ENCODE measurements at places on chromosomes 2 and 18.

DNA sequence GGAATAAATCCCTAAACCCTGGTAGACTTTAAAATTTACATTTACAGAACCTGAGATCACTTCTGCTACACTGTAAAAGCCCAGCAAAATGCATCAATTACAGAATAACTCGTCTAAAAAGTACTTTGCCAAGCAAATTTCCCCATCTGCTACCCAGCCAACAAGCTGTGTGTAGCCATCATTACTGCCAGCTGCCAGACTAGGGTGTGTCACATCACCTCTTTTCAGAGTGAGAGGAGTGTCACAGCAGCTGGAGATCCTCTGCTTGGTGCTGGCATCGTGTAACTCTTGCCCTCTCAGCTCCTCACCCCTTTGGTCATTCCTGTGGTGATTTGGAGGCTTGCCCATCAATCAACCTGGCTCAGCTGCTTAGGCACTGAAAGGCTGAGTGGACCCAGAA lies 340.4 kb upstream of the MMADHC start:
- DNase-seq = no peak

- DNase-seq = no peak
Observed at GRCh38 chr18:63889626-63890025, 2.1 kb downstream of the SERPINB2 start.

DNA sequence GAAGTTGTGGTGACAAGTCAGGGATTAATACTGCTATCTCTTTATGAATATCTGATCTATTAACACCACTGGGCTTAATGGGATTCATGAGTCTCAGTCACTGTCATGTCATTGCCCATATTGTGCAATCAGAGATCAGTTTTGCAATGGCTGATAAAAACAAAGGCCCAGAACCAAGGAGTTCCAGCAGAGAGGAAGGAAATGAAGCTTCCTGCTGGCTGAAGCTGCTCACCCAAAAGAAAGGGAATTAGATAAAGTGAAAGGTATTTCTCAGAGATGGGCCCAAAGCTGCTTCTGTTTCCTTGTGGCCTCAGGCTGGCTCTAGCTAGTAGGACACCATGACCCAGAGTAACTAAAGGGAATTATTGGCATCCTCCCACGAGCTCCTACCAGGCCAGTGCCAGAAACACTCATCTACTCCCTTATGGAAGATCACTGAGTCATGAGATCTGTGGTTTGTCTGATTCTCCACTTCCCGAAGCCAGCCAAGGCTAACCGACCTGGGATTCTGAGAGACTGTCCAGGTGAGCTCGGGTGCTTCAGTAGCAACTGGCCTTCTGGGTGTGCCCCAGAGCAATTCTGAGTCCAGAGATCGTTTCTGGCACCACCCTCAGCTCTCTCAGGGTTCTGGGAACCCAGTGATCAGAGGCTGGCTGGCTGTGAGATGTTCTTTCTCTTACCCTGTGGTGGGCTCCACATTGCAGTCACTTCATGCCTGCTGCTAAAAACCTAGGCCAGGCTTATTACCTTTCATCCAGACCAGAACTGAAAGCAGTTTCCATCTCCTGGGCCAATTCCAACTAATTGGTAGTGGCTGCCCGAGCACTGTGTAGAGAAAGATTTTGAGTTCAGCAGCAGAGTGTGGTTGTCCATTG lies 129.5 kb upstream of the PELI1 start:
- no peak for DNase-seq

- DNase-seq = no peak
Observed at GRCh38 chr2:40401896-40402295, 50.0 kb downstream of the SLC8A1 start.

GRCh38 chr2:46872902-46873603 lies 42.6 kb downstream of the MCFD2 start:
- DNase-seq = no peak

DNA sequence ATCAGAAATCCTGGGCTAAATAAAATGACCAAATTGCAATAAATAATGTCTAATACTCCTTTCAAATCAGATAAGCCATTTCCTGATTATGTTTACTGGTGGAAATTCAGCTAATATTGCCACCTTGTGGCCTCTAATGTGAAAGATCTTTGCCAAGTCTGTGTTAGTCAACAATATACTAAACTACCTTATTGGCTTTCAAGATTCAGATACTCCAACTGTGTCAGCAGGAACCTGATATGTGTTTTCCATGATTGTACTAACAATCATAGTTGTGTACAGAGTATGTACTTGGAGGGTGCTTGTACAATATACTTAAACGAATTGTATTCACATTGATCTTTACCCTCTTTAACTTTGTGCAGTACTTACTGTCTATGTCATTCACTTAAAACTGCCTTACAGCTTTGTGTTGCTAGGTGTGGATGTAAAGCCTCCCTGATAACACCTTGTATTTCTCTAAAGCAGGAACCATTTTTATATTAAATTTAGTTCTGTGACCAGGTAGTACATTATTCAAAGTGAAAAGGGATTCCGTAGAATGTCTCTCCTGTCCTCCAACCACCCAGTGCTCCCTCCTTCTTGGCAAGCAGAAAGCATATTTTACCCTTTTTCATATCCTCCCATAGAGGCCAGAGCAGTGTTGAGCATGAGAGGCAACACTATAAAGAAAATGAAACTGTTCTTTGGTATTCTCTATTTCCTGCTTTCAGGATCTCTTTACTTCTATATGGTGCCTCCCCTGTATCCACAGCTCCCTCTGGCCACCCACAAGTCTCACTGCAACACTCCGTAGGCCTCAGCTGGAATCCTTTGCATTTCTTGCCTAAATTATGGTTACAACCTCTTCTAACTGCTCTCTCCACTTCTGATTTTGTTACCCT lies 75.2 kb upstream of the C2orf15 start:
- DNase-seq = peak; percentile 9

GRCh38 chr2:109342930-109343329 lies 213.9 kb downstream of the SH3RF3 start:
- DNase-seq = no peak
